ENCODE measurements at places on chromosomes 11 and 22. TPM values are rescaled to one million over a fixed set of nuclear protein-coding genes. Genes with fewer than 3 reads are reported as not detected.

DNA sequence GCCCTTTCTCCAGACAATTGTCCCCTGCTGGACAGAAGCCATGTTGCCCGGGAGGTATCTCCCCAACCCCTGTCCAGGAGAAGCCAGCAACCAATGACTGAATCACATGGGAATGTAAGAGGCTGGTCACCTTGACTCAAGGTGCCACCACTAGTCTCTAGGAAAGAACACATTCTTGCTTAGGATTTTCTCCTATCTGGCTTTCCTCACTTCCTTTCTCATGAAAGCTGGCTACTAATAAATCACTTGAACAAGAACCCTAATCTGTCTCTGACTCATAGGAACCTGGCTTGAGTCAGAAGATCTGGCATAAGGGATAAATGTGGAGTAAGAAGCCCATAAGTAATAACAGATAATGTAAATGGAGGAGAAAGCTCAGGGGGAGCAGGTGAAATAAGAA, 101.4 kb upstream of the C11orf87 start:
- no peak overlapping the region for H3K27ac ChIP-seq
- DNase-seq: peak; percentile 88
- no peaks in the 10 kb centered on the region for H3K36me3 ChIP-seq
- H3K4me3 ChIP-seq: no peak overlapping the region

GRCh38 chr11:55503449-55503848, 50.8 kb upstream of the OR4C15 start:
- no peak overlapping the region for H3K27ac ChIP-seq
- H3K36me3 ChIP-seq: no peaks in the 10 kb centered on the region
- DNase-seq: no peak
- H3K4me3 ChIP-seq: no peak overlapping the region

PLXNB2 gene
- total RNA-seq: 376 TPM

DNA sequence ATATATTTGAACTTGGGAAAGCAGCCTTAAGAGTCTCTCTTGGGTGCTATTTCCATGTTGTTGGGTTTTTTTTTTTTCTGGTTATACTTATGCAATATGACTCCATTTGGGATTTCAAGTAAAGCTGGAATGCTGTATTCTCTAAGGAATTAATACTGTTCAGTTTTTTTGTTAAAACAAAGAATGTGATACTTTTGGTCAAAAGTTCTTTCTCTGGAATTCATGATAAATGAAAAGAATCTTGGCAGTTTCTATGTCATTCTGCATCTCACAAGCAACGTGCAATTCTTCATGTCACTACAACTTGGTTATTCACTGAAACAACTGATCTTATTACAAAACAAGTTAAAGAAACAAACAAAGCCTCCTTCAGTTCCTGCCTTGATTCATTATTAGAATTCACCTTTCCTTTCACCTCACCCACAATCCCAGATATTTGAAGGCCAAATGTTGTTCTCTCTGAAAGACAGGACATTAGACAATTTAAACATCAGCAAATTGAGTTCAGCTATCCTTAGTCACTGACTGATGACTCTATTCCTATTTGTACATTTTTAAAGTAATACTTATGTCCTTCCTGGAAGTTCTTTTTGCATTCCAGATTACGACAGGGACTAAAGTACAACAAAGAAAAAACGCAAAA, 176.2 kb downstream of the SBF2 start:
- no peak overlapping the region for H3K27ac ChIP-seq
- peaks cover 14% of the 10 kb centered on the region for H3K4me1 ChIP-seq
- H3K27me3 ChIP-seq: no peaks in the 10 kb centered on the region
- no peak overlapping the region for H3K4me3 ChIP-seq
- no peaks in the 10 kb centered on the region for H3K36me3 ChIP-seq

- H3K4me1 ChIP-seq: no peaks in the 10 kb centered on the region
- H3K36me3 ChIP-seq: peaks cover 2% of the 10 kb centered on the region
- H3K27me3 ChIP-seq: no peaks in the 10 kb centered on the region
- no peak overlapping the region for H3K27ac ChIP-seq
- no peak for DNase-seq
Measured at GRCh38 chr22:44102856-44103255, 77.9 kb upstream of the PARVG start.

DKK3 gene
- total RNA-seq: 328 TPM

GRCh38 chr11:1155274-1155693, 2.5 kb upstream of the MUC5AC start:
- H3K27ac ChIP-seq: no peak overlapping the region
- peak; percentile 16 for DNase-seq
- H3K27me3 ChIP-seq: no peaks in the 10 kb centered on the region
- no peaks in the 10 kb centered on the region for H3K36me3 ChIP-seq
- H3K4me1 ChIP-seq: peaks cover 36% of the 10 kb centered on the region

DNA sequence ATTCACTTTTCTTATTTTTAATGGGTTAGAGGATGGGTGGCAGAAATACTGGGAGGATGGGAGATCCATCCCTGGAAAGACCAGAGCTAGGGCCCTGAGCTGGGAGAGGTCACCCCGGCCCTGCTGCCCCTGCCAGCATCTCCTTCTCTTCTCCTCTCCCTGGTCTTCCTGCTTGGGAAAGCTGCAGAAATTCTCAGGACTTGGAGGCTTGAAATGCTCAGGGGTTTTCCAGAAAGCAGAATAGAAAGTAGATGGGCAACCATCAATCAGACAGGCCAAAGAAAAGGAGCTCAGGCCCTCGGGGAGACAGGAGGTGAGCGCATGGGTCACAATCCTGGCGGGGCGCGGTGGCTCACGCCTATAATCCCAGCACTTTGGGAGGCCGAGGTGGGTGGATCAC, 1.5 kb downstream of the APOBEC3H start:
- H3K4me1 ChIP-seq: peaks cover 3% of the 10 kb centered on the region
- H3K4me3 ChIP-seq: no peak overlapping the region
- H3K27me3 ChIP-seq: no peaks in the 10 kb centered on the region
- DNase-seq: no peak
- H3K27ac ChIP-seq: no peak overlapping the region

GRCh38 chr22:48925450-48925849, 902.2 kb downstream of the BRD1 start:
- H3K27ac ChIP-seq: no peak overlapping the region
- no peaks in the 10 kb centered on the region for H3K36me3 ChIP-seq
- H3K4me3 ChIP-seq: no peak overlapping the region

CEND1 gene
- 0.62 TPM for total RNA-seq

ABCC8 gene
- not detected for total RNA-seq

GRCh38 chr11:2300936-2301630, 635 bp downstream of the C11orf21 start:
- H3K4me3 ChIP-seq: no peak overlapping the region
- peaks cover 6% of the 10 kb centered on the region for H3K4me1 ChIP-seq
- DNase-seq: no peak
- no peak overlapping the region for H3K27ac ChIP-seq
- H3K36me3 ChIP-seq: no peaks in the 10 kb centered on the region

RHBDD3 gene
- 39.2 TPM for total RNA-seq

- H3K36me3 ChIP-seq: no peaks in the 10 kb centered on the region
- no peaks in the 10 kb centered on the region for H3K4me1 ChIP-seq
- no peak overlapping the region for H3K4me3 ChIP-seq
- H3K27me3 ChIP-seq: no peaks in the 10 kb centered on the region
Measured at GRCh38 chr11:58739725-58740430, 8.1 kb upstream of the GLYAT start.
